ENCODE measurements at places on chromosomes 2 and 18. TPM values are rescaled to one million over a fixed set of nuclear protein-coding genes. Genes with fewer than 3 reads are reported as not detected.
A peak's percentile ranks its signal among the peaks of the same experiment; 100 is the strongest.

Gene TMEM185B
- 39.3 TPM for total RNA-seq

Gene MAL
- total RNA-seq, result 101 TPM

Gene MOCOS
- total RNA-seq, result 0.16 TPM

Gene IL1RL2
- not detected for total RNA-seq

Gene CEBPZOS
- total RNA-seq, result 42.3 TPM

Gene ST6GAL2
- not detected for total RNA-seq

Gene CD8B2
- total RNA-seq, result not detected

Gene LCT
- 0.53 TPM for total RNA-seq

Gene SLC23A3
- 1.9 TPM for total RNA-seq

GRCh38 chr2:109647636-109648035, 33.5 kb downstream of the SOWAHC start:
- no peak for DNase-seq
- no peaks in the 10 kb centered on the region for H3K36me3 ChIP-seq
- no peaks in the 10 kb centered on the region for H3K27me3 ChIP-seq
- H3K4me3 ChIP-seq, result no peak overlapping the region
- no peak overlapping the region for H3K27ac ChIP-seq
- peaks cover 4% of the 10 kb centered on the region for H3K4me1 ChIP-seq

GRCh38 chr18:55487997-55488396, 100.0 kb downstream of the TCF4 start:
- H3K27ac ChIP-seq, result no peak overlapping the region
- DNase-seq, result no peak
- H3K4me3 ChIP-seq, result no peak overlapping the region
- H3K36me3 ChIP-seq, result no peaks in the 10 kb centered on the region
- H3K4me1 ChIP-seq, result peaks cover 20% of the 10 kb centered on the region

DNA sequence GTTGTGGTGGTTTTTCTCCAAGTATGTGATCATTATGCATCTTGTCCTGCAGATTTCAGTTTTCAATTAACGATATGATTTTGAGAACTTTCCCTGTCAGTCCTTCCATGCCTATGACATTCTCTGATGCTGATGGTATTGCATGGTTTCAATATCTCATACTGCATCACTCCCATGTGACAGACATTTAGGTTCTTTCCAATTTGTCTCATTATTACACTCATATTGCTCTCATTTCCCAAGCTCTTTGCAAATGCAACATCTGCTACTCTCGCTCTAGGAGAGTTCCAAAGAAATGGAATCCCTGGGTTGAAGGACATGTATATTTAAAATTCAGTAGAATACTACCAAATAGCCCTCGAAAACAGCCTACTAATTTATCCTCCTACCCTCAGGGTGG, 125.5 kb downstream of the MARCHF4 start:
- H3K4me1 ChIP-seq, result peaks cover 4% of the 10 kb centered on the region
- DNase-seq, result no peak
- H3K36me3 ChIP-seq, result no peaks in the 10 kb centered on the region
- no peak overlapping the region for H3K4me3 ChIP-seq

GRCh38 chr2:171822525-171823322, 71.3 kb downstream of the SLC25A12 start:
- no peak overlapping the region for H3K27ac ChIP-seq
- no peaks in the 10 kb centered on the region for H3K27me3 ChIP-seq
- peaks cover 2% of the 10 kb centered on the region for H3K4me1 ChIP-seq
- H3K4me3 ChIP-seq, result no peak overlapping the region
- H3K36me3 ChIP-seq, result peaks cover 25% of the 10 kb centered on the region

- DNase-seq, result no peak
- no peaks in the 10 kb centered on the region for H3K36me3 ChIP-seq
- peaks cover 16% of the 10 kb centered on the region for H3K4me1 ChIP-seq
- H3K4me3 ChIP-seq, result no peak overlapping the region
- H3K27me3 ChIP-seq, result peaks cover 12% of the 10 kb centered on the region
- H3K27ac ChIP-seq, result no peak overlapping the region
Observed at GRCh38 chr2:11071211-11071610, 84.1 kb upstream of the SLC66A3 start.

- peaks cover 27% of the 10 kb centered on the region for H3K36me3 ChIP-seq
- no peak for DNase-seq
- H3K4me3 ChIP-seq, result no peak overlapping the region
- H3K27ac ChIP-seq, result no peak overlapping the region
- no peaks in the 10 kb centered on the region for H3K27me3 ChIP-seq
Observed at GRCh38 chr2:171956135-171956825, 34.0 kb downstream of the HAT1 start.

DNA sequence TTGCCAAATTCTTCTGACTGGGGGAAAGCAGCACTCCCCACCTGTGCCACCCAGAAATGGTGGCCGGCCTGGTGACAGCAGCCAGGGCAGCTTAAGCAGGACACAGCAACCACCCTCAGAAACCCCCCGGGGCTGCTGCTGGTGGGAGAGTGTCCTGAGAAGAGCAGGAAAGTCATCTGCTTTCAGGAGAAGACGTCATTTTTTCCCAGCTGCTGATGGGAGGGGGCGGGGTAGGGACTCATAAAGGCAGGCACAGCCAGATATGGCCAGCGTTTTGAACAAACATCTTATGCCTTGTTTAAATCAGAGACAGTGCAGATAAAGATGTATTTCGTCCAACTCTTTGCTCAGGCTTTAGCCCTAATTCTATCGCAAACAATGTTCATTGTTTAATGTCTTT, 139.5 kb downstream of the LRRC30 start:
- no peaks in the 10 kb centered on the region for H3K36me3 ChIP-seq
- H3K27me3 ChIP-seq, result no peaks in the 10 kb centered on the region
- H3K27ac ChIP-seq, result no peak overlapping the region

- no peak for DNase-seq
- peaks cover 65% of the 10 kb centered on the region for H3K4me1 ChIP-seq
- H3K27ac ChIP-seq, result peak overlapping the region; percentile 48
- no peaks in the 10 kb centered on the region for H3K27me3 ChIP-seq
- peaks cover 47% of the 10 kb centered on the region for H3K36me3 ChIP-seq
Observed at GRCh38 chr2:7456762-7457161, 539.5 kb downstream of the RNF144A start.

DNA sequence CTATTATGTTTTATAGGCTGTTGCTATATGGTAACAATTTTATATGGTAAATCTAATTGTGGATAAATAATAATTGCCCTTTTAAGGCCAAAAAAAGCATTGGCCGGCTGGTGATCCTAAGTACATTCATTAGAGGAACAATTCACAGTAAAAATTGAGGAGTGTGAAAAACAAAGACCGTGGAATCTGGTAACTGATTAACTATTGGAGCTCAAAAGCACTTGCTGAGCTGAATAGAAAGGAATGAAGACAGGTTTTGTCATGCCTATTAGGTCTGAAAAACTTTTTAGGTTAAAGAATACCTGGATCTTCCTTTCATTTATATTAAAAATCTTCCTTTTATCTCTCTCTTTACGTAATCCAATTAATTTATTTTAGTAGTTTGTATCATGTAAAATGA, 18.5 kb upstream of the RBBP8 start:
- H3K4me1 ChIP-seq, result no peaks in the 10 kb centered on the region
- DNase-seq, result no peak
- H3K36me3 ChIP-seq, result no peaks in the 10 kb centered on the region
- H3K27ac ChIP-seq, result no peak overlapping the region

- no peak overlapping the region for H3K4me3 ChIP-seq
- no peak for DNase-seq
- H3K36me3 ChIP-seq, result no peaks in the 10 kb centered on the region
- H3K27ac ChIP-seq, result no peak overlapping the region
- H3K4me1 ChIP-seq, result no peaks in the 10 kb centered on the region
Observed at GRCh38 chr2:140711867-140712266, 1418.9 kb downstream of the LRP1B start.

GRCh38 chr18:10482985-10483949, 28.8 kb downstream of the APCDD1 start:
- no peaks in the 10 kb centered on the region for H3K36me3 ChIP-seq
- peaks cover 5% of the 10 kb centered on the region for H3K27me3 ChIP-seq
- no peak for DNase-seq
- H3K4me1 ChIP-seq, result no peaks in the 10 kb centered on the region
- no peak overlapping the region for H3K4me3 ChIP-seq
- H3K27ac ChIP-seq, result no peak overlapping the region

DNA sequence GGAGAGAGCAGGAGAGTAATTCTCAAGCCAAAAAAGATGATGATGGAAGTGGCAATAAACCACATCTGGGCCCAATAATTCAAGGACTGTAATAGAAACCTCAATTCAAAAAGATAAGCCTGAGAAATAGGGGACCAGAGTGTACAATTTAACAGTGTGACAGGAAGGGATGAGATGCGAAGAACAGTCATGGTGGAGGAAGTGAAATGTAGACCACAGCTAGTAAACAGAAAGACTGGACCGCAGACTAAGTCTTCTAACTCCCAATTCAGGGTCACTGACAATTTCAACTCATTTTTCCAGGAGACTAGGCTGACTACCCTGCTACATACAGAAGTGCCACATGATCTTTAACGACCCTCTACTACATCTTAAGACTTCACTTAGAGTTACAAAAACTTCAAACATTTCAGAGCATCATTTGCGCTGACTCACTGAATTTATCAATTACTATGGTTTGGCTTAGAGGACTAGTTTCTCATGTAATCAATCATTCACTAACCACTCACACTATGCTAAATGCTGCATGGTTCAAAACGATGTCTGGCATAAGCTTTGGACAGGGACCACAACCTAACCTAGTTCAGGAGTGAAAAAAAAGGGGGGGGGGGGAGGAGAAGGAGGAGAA, 9.0 kb downstream of the CUL3 start:
- no peaks in the 10 kb centered on the region for H3K27me3 ChIP-seq
- no peak overlapping the region for H3K4me3 ChIP-seq
- no peak for DNase-seq
- peaks cover 58% of the 10 kb centered on the region for H3K4me1 ChIP-seq

- peaks cover 64% of the 10 kb centered on the region for H3K27me3 ChIP-seq
- peaks cover 28% of the 10 kb centered on the region for H3K4me1 ChIP-seq
- H3K4me3 ChIP-seq, result no peak overlapping the region
- no peaks in the 10 kb centered on the region for H3K36me3 ChIP-seq
Observed at GRCh38 chr18:32468147-32468845, 2.4 kb downstream of the GAREM1 start.

GRCh38 chr2:86048888-86049287, 56.8 kb downstream of the POLR1A start:
- H3K36me3 ChIP-seq, result peaks cover 61% of the 10 kb centered on the region
- no peak overlapping the region for H3K27ac ChIP-seq
- H3K4me3 ChIP-seq, result no peak overlapping the region
- H3K4me1 ChIP-seq, result no peaks in the 10 kb centered on the region
- H3K27me3 ChIP-seq, result no peaks in the 10 kb centered on the region

DNA sequence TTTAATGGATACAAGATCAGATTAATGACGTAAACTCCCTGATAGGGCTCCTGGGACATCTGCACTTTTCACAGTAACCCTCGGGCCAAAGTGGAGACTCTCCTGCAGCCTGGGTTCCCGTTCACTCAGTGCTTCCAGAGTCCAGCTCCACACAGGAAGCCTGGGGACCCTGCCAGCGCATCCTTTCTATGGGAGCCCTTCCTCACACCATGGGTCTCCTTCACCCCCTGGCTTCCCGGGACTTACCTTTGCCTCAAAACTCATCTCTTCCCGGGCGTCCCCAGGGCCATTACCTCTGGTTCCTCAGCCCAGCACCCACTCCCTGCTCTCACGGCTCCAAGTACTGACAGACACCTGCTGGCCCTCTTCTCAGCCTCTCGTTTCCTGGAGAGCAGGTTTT, 40.7 kb upstream of the KLF11 start:
- no peak for DNase-seq
- H3K36me3 ChIP-seq, result no peaks in the 10 kb centered on the region
- no peak overlapping the region for H3K4me3 ChIP-seq
- no peaks in the 10 kb centered on the region for H3K4me1 ChIP-seq
